ENCODE measurements at places on chromosomes 6 and 20.
A peak's percentile ranks its signal among the peaks of the same experiment; 100 is the strongest.

GRCh38 chr20:59207742-59208357 lies 44.2 kb downstream of the ZNF831 start:
- no peak for DNase-seq

GRCh38 chr20:17665756-17666155 lies 16.3 kb downstream of the RRBP1 start:
- no peak for DNase-seq

DNA sequence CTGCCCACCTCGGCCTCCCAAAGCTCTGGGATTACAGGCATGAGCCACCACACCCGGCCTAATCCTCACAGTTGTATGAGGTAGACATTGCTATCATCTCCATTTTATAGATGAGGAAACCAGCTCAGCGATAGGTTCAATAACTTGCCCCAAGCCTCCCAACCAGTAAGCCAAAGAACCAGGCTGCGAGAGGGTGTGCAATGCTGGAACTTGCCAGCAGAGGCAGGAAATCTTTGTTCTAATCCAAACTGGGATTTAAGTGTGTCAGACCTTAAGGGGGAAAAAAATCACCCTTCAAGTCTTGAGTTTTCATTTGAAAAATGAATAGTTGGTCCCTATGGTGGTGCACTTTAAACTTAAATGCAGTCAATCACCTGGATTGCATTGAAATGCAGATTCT lies 20.1 kb upstream of the RNGTT start:
- DNase-seq = no peak

GRCh38 chr6:132068766-132069165 lies 117.6 kb upstream of the CCN2 start:
- DNase-seq = no peak

- no peak for DNase-seq
Measured at GRCh38 chr20:37314099-37314498, 24.6 kb downstream of the MANBAL start.

DNA sequence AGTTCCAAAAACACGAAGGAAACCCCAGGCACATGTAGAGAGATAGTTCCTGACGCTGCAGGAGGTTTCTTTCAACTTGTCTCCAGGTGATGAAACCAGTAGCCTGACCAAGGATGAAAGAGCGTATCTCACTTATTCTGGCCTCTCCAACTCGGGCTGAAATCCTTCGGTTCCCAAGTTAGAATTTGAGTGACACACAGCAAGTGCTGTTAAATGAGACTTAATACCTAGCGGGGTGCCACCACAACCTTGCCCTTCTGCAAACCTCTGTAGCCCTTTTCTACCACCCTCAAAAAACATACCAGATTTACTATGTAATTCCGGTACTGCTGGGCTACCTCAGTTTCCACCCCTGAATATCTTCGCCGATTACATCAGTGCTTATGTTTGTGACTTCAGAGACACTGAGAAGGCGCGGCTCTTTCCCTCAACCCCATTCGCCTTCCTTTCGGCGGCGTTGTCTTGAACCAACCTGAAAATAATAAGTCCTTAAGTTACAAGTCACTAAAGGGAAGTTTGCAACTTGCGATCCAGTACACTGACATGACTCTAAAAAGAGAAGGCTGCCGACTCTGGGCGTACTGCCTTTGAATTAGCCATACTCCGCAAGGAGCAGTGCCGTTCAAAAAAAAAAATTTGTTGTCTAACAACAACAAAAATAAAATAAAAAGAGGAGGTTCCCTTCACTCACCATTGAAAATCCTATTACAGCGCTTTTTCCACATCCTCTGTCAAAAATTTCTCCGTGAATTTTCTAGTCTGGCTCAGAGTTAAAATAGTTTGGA lies 194.9 kb upstream of the ZNF184 start:
- DNase-seq = no peak

DNA sequence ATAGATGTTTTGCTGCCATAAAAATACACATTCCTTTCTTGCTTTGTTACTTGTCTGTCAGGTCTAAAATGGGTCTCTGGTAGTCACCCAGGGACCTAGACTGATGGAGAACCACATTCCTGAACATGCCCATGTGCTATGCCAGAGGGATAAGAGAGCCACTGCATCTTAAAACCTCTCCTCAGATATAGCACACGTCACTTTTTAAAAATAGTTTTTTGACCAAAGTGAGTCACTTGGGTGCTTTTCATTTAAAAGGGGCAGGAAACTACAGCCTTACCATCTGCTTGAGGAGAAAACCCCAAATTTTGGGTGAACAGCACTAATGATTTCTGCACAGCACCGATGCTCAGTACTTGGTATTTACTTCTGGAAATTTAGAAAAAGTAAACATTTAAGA lies 197.8 kb downstream of the OGFRL1 start:
- DNase-seq = no peak

DNA sequence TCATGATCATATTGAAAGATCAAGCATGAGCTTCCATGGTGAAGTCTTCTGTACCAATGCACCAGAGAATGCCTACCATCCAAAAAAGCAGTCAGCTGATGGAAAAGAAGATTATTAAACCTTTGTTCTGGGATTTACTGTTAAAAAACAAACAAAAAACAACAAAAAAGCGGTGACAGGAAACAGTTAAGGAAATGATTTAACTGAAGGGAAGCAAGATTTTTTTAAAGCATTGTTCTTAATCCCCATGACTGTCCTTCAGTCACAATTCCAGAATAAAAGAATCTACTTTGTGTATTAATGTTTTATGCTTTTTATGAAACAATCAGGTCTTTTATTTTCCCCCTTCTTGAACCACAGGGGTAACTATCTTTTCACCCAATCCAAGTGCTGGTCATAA lies 23.9 kb downstream of the FAM162B start:
- DNase-seq = no peak

GRCh38 chr20:57323034-57323433 lies 6.6 kb upstream of the SPO11 start:
- DNase-seq = no peak

DNA sequence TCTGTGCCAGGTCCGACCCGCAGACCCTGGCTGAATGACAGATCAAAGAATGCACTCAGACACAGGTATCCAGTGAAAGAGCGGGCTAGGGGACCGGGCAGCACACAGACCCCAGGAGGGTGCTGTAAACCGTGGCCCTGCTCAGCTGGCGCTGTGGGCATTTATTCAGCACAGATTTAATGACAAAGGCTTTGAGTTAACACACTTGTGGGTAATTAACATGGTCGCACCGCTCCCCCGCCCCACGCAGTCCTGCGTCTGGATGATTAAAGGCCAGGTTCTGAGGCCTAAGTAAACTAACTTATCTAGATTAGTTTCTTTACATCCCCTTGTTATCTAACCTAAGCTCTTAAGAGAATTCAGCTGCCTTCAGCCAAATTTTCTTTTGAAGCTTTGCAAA lies 3.5 kb downstream of the MAK start:
- no peak for DNase-seq

- no peak for DNase-seq
Measured at GRCh38 chr6:3757241-3757641, 5.7 kb upstream of the PXDC1 start.

DNA sequence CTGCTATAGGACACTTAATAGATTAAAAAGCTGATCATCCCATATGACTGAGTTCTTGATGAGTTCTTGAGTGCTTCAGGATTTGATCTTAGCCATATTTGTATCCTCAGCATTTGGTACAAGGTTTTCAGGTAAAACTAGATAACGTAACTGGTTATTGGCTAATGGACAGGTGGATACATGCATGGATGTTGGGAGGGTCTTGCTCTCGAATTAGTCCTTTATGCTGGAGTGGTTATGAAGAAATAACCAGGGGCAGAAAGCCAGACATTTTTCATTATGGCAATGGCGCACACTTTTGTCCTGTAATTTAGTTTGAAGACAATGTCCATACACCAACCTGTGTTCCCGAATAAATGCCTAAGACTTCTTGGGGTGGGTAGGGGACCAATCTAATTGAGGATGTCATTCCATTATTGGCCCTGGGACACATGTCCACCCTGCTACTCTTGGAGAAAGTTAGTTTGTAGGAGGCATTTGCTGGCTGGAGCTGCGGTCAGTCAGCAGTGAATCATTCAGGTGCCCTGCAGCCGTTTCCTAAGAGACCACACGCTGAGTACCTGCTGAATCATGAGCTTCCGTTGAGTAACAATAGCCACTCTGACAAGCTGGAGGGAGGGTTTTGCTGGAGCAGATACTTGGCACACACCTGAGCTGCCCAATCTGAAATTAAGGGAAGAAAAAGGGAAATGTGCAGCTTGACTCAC lies 194.4 kb downstream of the FOXA2 start:
- DNase-seq = peak; percentile 65

- DNase-seq = no peak
Measured at GRCh38 chr6:2990248-2990931, 9.3 kb upstream of the NQO2 start.

- no peak for DNase-seq
Measured at GRCh38 chr6:48511378-48511777, 400.4 kb upstream of the PTCHD4 start.

- DNase-seq = no peak
Measured at GRCh38 chr6:144723431-144723830, 438.3 kb downstream of the UTRN start.

GRCh38 chr20:63750807-63751470 lies 11.4 kb downstream of the SLC2A4RG start:
- DNase-seq = no peak

- no peak for DNase-seq
Measured at GRCh38 chr6:105609375-105609991, 206.6 kb upstream of the PREP start.

DNA sequence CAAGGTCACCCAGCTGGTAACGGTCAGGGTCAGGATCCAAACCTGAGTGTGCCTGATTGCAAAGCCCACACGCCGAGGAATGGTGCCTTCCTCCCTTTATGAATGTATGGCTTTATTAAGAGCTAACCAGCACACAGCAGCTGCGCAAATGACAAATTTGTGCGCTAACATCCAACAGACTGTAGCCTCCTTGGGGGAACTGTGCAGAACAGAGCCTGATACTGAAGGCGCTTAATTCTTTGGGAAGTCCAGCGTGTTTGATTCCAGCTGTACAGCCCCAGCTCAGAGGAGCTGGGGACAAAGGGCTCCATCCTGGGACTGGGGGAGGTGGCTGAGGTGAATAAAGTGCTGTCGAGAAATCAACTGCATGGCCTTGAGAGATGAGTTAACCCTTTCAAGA lies 75.7 kb upstream of the JARID2 start:
- no peak for DNase-seq

DNA sequence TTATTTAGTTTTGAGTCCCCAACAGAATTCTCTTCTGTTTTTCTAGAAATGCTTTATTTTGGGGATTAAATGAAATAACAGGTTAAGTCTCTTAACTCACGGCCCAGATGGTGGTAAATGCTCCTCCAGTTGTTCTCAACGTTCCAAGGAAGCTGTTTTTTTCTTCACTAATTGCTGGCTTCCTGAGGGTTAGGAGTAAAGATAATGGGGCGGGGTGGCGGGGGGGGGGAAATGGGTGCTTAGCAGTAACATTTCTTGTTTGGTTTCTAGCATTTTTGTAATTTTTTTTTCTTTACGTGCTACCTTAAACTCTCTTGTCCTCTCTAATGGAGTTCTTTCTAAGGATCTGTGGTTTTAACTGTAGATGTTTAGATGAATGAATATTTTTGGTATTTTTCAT lies 2.2 kb downstream of the SRSF3 start:
- no peak for DNase-seq

DNA sequence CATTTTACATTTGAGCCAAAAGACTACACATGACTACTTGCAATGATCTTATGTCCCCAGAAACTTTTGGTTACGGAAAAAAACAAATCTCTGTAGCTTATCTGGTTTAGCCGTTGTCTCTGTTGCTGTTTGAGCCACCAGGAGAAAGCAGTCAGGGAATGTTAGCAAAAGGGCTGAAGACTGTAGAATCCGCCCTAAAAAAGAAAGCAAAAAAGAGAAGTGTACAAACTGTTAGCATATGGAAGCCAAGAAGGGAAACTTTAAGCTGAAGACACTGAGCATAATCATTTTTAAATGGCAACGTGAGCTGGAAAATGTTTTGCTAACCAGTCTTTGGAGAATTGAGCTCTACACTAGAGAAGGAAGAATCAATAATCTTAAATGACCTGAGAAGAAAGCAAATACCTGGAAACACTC lies 69.9 kb upstream of the MYLIP start:
- DNase-seq = no peak

DNA sequence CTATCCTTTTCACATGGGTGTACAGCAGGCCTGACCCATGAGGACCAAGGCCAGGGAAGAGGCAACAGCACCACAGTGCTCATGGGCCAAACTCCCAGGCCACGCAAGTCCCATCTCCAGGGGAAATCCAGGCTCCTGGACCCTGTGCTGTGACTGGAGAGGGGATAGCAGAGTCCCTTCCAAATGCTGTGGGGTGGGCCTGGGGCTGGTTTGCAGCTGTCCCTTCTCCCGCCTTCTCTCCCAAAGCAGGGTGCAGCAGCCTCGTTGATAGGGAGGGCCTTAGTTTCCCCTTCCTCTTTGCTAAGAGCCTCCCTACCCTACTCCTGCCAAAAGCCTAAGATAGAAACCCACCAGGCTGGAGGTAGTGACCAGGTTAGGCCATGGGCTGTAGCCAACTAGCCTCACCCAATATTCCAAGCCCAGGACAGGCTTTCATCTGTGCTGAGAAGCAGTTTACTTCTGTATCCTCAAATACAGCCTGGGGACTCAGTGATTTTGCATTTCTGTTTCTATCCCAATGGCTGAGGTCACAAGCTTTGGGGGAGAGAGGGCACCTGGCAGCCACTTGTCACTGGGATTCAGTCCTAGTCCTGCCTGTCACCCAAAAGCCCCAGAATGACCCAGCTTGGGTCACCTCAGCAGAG lies 1.4 kb downstream of the CTSZ start:
- no peak for DNase-seq

GRCh38 chr6:16337295-16337975 lies 99.0 kb downstream of the GMPR start:
- no peak for DNase-seq

DNA sequence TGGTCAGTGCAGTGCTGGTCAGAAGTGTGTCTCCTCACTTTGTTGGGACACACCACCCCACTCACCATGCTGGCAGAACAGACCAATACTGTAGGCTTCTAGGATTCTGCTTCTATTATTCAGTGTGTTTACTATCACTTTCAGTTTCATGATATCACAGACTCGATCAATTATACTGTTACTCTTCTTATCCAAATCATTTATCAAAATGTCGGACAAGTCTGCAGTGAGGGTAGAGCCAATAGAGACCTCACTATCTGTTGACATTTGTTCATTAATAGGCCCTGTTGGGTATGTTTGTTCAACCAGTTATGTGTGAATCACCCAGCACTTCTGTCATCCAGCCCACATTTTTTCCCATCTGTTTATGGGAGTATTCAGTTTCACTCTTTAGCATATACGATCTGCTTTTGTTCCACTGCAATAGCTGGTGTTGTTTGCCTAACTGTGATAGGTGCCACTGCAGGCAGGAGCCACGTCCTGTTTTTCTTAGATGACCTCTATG lies 140.1 kb downstream of the NRN1 start:
- DNase-seq = peak; percentile 46

DNA sequence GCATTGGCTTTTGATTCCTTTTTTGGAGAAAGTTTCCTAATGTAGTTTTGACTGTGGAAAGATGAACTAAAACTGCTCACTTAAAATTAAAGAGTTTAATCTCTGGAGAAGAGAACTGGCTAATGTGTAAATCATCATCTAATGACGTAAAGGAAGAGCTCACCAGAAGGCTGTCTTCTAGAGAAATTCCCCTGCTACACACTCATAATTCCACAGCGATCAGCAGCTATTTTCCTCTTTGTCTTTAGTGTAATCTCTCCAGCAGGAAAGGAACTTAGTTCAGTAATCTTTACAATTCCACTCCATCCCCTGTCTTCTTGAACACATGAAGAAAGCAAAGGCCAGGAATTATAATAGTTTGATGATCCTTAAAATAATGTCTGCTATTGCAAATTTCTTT lies 15.8 kb downstream of the SPTLC3 start:
- DNase-seq = no peak
